ENCODE measurements at places on chromosomes 13 and 19.

DNA sequence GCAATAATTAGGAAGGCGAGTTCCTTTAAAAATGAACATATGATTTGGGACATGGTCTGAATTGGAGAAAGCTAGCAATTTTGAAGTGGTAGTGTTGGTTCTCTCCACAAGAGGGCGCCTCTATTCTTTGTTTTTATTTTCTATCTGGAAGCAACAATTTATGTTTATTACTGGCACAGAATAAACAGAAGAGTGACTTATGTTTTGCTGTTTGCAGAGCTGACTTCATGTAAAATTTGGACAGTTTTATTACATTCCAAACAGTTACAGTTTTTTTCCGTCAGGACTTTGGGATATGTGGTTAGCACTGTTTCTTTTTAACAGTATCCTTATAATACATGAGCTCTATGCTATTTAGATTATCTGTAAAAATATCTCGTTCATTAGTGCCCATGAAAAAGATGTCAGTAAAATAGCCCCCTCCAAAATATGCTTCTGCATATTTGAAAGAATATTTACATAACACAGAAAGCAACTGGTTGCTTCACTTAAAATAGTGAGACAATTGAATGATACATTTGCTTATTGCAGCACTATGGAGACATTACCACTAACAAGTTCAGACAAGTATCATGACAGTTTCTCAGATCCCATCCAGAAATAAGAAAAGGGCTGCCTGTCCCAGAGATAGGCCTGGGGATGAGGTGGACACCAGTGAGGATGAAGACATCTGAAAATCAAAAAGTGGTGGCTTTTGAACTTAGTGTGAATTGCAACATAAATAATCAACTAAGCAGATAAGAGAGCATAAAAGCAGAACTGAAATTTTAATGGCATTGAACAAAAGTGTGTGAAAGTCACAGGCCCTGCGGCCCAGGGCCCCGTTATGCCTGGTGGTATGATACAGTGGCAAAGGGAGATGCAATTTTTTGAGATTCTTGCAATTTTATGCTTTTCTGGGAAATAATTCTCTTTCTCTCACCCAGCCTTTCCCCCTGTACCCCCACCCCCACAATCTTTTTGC, 32.3 kb upstream of the FGF9 start:
- DNase-seq: no peak

- DNase-seq: no peak
Observed at GRCh38 chr13:61040181-61040580, 375.5 kb downstream of the PCDH20 start.

DNA sequence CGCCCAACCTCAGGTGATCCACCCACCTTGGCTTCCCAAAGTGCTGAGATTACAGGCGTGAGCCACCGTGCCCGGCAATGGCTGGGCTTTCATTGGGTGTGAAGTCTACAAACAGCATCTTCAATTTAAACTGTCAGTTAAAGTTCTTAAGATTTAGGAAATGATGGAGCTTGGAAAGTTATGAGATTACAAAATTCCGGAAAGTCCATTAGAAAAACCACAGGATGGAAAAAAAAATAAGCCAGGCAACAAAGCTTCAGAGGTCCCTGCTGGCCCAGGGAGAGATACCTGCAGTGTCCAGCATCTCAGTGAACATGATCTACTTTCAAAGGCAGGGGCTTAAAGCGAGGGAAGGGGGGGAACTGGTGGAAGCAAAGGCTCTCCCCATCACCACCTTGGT, 4.6 kb upstream of the ZNF587B start:
- DNase-seq: no peak

DNA sequence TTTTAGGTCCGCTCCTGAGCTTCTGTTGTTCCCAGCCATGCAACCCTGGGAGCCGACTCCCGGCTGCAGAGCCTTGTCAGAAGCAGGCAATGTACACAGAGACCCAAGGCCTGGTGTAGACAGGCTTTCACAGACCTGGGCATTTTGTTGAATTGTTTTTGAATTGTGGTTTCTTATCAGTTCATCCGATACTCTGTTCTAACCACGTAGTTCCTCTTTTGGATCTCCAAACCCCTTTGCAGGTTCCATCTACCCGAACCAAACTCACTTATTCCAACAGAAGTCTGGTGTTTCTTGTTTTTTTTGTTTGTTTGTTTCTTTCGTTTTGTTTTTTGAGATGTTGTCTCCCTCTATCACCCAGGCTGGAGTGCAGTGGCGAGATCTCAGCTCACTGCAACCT, 6.3 kb upstream of the NLRP2 start:
- DNase-seq: no peak

DNA sequence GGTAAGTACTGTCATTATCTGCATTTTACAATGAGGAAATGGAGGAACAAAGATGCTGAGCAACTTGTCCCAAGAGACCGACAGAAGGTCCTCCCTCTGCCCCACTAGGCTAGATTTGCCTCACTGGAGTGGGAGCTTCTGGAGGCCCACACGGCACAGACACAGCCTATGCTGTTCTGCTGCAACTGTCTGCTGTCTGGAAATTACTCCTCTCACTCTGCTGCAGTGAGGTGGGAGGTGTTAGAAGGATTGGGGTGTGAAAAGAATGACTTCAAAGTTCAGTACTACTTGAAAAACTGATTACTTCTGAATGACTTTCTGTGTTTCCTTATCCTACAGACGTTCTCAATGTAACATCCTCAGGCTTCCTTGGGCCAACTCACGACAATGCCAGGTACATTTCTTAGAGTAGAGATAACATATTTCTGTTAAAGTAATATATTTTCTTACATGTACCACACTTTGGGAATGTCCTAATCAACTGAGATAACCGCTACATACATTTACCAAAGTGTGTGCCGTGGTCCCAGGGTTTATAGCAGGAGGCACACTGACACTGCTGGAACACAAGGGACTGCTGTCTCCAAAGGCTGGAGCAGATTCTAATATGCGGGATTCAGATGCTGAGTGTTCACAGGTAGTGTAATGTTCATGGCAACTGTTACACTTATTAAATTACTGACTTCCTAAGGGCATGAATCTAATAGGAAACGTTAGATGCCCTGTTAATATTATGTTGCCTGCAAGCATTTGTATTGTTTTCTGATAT, 53.5 kb upstream of the WASF3 start:
- DNase-seq: no peak

GRCh38 chr13:20428666-20429644, 96.7 kb downstream of the CRYL1 start:
- DNase-seq: no peak

- DNase-seq: no peak
Observed at GRCh38 chr19:42095814-42096230, 19.9 kb downstream of the ZNF574 start.

DNA sequence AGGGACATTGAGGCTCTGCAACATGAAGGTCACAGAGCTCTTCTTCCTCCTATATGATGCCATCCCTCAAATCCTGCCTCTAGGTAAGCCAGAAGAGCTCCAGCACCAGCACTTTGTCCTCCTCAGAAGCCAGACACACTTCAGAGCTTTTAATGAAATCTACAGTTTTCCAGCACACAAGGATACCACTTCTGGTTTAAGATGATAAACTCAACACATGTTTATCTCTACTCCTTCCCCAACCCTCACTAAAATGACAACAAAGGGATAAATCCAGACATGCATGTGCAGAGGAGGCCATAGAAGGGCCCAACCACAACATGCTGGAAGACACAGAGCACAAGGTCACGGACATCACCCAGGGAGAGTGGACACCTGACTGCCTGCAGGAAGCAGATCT, 195.3 kb downstream of the USP12 start:
- no peak for DNase-seq

- no peak for DNase-seq
Observed at GRCh38 chr19:12946731-12947496, 1.3 kb downstream of the RAD23A start.

GRCh38 chr13:46866150-46866549, 30.7 kb downstream of the HTR2A start:
- DNase-seq: peak; percentile 21

- no peak for DNase-seq
Observed at GRCh38 chr19:56398809-56399208, 5.3 kb upstream of the ZNF583 start.

- no peak for DNase-seq
Observed at GRCh38 chr19:8821748-8822241, 10.3 kb downstream of the ZNF558 start.

- peak; percentile 60 for DNase-seq
Observed at GRCh38 chr19:41449079-41449864, 6.3 kb downstream of the ERICH4 start.

DNA sequence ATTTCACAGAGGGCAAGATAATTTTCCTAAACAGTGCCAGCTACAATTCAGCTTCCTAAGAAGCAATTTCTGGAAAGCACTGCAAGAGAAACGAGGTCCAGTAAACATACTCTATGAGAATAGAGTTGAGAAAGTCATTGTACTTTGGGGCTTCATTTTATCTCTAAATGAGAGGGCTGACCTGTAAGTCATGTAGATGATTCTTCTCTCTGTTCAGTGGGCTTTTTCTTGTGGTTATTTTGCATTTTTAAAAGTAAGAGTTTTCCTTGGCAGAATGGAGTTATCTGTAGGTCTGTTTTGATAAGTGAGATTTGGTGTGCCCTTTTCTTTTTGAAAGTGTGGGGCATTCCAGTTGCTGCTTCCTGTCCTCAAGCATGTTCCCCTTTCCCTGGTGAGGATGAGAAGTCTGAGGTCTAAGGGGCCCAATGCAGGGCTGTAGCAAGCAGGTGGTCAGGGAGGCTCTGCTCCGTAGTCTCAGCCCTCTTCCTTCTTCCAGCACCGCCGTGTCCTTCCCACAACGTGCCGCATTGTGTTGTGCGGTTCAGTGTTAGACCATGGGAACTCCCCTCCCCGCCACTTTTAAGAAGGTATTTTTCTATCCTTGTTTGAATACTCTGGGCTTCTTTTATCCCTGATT, 86.3 kb downstream of the ARHGEF7 start:
- no peak for DNase-seq

DNA sequence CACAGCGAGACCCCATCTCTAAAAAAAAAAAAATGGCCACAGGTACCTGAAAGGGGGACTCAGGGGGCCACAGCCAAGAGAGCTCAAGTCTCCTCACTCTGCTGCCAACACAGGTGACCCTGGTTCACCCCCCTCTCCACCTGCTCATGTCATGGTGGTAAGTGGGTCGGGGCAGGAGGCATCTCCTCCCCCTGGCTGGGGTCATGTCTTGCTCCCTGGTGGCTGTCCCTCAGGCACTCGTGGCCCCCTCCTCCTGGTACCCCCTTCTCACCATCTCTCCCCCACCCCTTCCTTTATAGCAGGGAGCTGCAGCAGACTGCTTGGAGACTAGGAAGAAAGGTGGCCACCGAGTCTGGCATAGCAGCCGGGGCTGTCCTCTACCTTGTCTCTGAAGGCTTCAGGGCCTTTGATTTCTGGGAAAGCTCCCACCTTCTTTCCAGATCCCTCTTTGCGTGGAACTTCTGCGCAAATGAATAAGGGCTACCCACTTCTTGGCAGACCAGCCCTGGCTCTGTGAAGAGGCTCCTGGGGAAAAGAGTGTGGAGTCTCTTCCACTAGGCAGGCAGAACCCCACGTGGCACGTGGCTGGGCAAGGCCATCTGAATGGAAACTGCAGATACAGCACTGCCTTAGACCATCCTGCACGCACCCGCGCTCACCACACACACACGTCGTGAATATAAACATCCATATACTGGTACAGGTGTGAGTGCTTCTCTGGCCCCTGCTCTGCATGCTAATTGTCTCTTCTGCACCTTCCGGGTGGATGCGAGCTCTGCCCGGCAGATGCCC, 20.1 kb upstream of the MIER2 start:
- no peak for DNase-seq

GRCh38 chr19:12092065-12092867, 27.7 kb downstream of the ZNF844 start:
- peak; percentile 84 for DNase-seq

- DNase-seq: no peak
Observed at GRCh38 chr19:18704971-18705370, 21.5 kb downstream of the CRTC1 start.

DNA sequence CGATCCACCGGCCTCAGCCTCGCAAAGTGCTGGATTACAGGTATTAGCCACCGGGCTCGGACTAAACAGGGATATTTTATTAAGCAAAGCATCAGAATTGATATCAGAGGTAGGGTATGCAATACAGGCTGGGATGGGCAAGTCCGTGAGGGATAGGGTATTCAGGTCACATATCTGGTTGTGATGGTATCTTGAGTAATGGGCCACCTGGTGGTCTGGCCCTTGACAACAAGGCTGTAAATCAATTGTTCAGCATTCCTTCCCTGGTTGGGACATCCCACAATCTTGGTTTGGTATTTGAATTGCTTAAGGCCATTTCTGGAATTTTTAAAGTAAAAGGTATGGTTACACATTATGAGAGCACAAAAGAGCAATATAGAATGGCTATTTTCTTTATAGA, 1588.0 kb downstream of the SLITRK1 start:
- no peak for DNase-seq

DNA sequence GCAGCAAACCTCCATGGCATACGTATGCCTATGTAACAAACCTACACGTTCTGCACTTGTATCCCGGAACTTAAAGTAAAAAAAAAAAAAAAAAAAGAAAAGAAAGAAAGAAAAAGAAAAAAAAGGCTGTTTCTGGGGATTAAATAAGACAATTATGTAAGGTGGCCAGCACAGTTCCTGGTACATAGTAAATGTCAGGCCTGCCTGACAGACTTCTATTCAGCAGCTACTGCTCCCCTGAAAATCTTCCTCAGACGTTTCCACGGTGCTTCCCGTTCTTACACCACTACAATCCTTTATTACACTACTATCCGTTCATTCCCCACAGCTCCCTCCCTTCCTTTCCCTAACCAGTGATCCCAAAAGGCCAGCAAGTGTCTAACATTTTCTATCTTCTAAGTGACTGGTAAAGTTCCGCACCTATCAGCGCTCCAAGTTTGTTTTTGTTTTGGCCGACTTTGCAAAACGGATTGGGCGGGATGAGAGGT, 636 bp upstream of the RB1 start:
- DNase-seq: no peak

GRCh38 chr19:42184401-42184861, 33.0 kb downstream of the DEDD2 start:
- peak; percentile 68 for DNase-seq

GRCh38 chr13:109785892-109786450, 412 bp downstream of the IRS2 start:
- DNase-seq: no peak

DNA sequence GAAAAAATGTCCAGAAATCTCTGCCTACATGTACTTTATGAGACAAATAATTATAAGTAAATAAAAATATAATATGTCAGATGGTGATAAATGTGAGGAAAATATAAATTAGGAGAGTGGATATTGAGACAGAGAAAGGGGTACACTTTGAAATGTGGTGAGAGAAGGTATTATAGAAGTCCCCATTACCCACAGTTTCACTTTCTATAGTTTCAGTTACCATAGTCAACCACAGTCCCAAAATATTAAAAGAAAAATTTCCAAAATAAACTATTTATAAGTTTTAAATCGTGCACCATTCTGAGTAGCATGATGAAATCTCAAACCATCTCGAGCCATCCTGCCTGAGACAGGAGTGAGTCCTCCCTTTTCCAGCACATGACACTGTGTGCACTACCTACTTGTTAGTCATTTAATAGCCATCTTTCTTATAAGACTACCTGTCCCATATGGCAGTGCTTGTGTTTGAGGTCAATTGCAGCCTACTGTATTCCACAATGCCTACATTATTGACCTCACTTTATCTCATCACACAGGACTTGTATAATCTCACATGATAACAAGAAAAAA, 653.7 kb downstream of the DACH1 start:
- DNase-seq: no peak

GRCh38 chr13:111215081-111216047, 100.3 kb downstream of the ARHGEF7 start:
- DNase-seq: no peak
